ENCODE measurements at places on chromosomes 2 and 18.

DNA sequence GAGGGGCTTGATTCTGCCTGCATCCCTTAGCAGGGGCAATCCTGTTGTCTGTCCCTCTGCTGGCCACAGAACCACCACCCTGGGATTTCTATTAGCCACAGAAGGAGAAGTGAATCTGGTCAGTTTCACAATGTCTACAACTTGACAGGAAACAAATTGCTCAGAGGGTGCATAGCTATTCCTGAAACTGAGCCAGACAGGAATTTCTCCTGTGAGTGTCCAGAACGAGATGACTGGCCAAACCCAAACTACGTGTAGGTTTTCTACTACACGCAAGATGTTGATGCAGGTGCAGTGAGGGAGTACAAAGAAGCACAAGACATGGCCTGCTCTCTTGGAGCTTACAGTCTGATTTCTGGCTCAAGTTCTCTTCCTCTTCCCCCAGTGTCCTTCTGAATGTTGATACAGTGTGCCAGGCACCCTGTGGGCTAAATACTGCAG, 201.9 kb downstream of the CLIP4 start:
- DNase-seq = no peak

DNA sequence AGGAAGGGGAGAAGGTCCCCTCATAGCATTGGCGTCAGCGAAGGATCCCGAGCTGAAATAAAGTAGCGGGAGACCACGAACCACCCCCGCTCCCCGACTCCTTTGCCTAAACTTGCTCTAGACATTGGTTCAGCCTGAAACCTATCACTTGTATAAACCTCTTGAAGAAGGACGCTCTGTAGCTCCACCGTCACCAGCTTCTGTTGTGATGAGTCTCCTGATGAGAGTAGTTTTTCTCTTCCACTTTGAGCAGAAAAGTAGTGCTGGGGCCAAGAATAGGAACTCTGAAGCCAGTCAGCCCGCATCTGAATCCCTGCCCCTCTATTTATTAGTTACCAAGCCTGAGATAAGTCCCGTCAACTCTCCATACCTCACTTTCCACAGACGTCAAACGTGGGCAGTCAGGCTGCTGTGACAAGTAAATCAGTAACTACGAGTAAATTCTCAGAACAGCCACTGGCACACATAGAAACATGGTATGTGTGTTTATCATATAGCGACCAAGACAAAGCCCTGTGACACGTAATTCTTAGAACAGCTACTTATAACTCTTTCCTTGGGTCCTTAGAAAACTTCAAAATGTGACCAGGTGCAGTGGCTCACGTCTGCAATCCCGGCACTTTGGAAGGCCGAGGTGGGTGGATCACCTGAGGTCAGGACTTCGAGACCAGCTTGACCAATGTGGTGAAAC, 61.7 kb downstream of the CD226 start:
- no peak for DNase-seq

DNA sequence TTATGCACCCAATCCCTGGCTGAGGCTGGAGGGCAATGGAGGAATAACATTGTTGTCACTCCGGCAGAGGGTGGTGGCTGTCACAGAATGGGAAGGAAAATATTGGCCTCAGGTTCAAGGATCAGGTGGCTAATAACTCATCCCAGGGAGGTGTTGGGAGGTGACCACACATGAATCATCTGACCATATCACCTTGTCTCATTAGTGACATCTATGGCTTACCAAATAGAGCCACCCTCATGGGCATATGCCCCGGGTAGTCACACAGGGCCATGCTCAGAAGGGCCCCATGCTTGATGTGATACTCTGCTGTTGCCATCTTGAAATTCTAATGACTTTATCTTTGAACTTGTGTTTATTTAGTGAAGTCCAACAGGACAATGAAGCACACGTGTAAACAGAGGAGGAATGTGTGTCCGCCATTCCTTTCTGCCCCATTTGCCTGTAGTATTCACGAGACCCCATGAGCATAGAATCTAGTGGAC, 27.5 kb upstream of the HK2 start:
- DNase-seq = no peak

GRCh38 chr2:2688254-2688653, 357.2 kb upstream of the MYT1L start:
- no peak for DNase-seq

GRCh38 chr2:166373105-166373504, 2.6 kb downstream of the SCN9A start:
- DNase-seq = no peak

GRCh38 chr2:152049541-152049940, 49.3 kb downstream of the CACNB4 start:
- no peak for DNase-seq

DNA sequence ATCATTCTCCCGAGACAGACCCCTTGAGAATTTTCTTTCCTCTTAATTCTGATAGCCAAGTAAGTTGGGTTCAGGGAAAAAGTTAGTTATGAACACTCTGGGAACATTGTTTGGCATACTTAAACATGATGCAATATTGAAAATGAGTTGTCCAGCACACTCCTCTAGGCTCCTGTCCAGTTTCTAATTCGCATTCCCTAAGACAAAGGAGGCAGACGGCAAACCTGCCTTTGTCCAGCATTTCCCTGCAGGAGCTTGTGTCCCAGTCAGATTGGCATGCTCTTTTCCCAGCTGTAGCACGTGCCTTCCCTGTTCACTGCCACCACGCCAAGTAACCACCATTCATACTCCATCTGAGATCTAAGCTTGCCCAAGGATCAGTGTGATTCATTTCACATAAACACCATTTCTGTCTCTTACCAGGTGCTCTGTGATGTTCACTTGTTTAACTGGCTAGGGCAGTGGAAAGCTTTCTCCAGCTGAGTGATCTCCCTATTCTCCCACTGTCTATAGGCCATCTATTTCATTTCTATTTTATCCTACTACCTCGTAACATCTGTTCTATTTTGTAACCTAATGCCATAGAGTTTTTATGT, 150.0 kb upstream of the EPB41L3 start:
- no peak for DNase-seq

DNA sequence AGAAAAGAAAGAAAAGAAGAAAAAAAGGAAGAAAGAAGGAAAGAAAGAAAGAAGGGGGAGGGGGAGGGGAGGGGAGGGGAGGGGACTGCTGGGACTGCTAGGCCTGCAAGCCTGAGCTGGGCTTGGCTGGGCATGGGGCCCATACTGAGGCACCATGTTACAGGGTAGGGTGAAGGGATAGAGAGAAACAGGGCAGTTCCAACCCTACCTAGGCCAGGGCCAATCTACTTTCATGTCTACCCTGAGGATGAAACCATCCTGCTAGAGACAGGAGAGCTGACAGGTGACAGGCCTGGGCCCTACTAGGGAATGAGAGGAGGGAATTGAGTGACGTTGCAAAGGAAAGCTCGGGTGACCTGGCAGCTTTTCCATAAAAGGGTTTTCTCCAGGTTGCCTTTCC, 41.7 kb downstream of the TEX44 start:
- DNase-seq = no peak

DNA sequence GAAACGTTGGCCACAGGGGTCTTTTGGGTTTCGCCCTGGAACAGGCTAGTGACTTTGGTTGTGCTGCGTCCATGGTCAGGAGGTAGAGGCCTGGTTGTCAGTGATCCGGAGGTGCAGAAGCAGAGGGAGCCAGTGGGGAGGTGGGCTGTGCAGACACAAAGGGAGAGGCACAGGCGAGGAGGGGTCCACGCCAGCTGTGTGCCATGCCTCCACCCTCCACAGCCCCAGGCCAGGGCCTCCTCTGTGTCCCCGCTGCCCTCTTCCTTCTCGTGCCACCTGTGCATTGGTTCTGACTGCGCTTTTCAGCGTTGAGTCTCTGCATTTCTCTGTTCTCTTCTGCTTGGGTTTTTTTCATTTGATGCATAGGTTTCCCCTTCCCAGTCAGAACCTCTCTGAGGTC, 121.0 kb downstream of the GBX2 start:
- DNase-seq = no peak

DNA sequence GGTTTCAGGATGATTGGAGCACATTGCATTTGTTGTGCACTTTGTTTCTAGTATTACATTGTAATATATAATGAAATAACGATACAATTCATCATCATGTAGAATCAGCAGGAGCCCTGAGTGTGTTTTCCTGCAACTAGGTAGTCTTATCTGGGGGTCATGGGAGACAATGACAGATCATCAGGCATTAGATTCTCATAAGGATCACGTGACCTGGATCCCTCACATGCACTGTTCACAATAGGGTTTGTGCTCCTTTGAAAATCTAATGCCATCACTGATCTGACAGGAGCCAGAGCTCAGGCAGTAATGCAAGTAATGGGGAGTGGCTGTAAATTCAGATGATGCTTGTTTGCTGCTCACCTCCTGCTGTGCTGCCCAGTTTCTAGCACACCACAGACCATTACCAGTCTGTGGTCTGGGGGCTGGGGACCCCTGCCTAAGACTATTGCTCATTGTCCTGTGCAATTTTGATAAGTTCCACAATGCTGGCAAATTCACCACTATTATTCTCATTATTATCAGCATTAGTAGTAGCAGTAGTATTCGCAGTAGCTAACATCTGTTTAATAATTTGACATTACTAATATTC, 428.7 kb upstream of the TNP1 start:
- DNase-seq = no peak
